Occipital lobe (tissue), 3 donors: ENCODE measurements at places on chromosomes 16 and 17. TPM values are rescaled to one million over a fixed set of nuclear protein-coding genes. Genes with fewer than 3 reads are reported as not detected.

DNA sequence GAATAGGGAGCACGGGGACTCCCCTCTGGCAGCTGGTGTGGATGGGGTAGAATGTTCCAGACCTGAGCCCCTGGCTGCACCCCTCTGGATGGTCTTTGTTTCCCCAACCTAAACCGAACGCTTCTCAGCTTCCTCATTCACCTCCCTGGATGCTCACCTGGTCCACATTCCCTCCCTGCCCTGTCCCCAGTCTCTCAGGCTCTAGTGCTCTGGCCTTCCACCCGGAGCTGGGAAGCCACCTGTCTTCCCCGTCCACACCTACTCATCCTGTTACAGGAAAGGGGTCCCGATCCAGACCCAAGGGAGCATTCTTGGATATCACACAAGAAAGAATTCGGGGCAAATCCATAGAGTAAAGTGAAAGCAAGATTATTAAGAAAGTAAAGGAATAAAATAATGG, 73.5 kb downstream of the CYLD start:
- DNase-seq: no peak

GRCh38 chr17:40432864-40433528, 10.3 kb upstream of the IGFBP4 start:
- DNase-seq: no peak

GRCh38 chr16:1745181-1745899, 26.0 kb downstream of the NME3 start:
- no peak for DNase-seq

DNA sequence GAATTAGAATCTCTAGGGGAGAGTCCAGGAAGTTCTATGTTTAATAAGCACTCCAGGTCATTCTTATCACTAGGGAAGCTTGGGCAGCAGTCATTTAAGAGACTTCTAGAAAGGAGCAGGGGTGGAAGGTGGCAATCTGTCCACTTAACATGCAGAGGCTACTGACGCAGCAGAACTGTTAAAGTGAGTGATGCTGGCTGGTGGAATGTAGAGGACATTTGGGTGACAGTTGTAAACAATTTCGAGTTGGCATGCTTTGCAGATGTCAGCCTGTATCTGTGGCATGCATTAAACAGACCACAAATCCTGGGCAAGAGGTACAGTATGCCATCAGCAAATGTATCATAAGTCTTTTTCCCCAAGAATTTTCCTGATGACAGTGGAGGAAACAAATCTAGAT, 40.5 kb upstream of the HS3ST3A1 start:
- no peak for DNase-seq

- no peak for DNase-seq
These were observed 1.1 kb downstream of the VAT1 start for GRCh38 chr17:43020789-43021740.

DNA sequence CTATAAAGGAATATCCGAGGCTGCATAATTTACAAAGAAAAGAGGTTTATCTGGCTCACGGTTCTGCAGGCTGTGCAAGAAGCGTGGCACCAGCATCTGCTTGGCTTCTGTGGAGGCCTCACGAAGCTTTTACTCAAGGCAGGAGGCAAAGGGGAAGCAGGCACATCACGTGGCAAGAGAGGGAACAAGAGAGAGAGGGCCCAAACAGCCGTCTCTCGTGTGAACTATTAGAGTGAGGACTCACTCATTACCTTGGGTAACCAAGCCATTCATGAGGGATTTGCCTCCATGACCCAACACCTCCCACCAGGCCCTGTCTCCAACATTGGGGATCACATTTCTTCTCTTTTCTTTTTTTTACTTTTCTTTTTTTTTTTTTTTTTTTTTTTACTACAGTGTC, 7.5 kb upstream of the ALKBH5 start:
- DNase-seq: no peak

DNA sequence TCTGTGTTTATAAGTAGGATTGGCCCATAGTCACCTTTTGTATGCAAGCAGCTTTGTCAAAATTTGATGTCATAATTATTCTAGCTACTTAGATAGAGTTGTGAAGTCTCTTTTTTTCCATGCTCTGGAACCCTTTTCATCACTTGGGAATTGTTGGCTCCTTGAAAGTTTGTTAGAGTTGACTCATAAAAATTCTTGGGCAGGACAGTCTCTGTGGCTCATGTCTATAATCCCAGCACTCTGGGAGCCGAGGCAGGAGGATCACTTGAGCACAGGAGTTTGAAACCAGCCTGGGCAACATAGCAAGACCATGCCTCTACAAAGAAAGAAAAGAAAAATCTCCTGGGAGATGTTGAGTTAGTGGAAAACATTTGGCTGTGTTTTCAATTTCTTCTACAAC, 45.7 kb upstream of the MRC2 start:
- no peak for DNase-seq

- DNase-seq: no peak
These were observed 2.5 kb upstream of the FAM20A start for GRCh38 chr17:68603656-68604055.

- no peak for DNase-seq
These were observed 10.1 kb upstream of the STAC2 start for GRCh38 chr17:39235555-39236449.

GRCh38 chr16:6751191-6751590, 581.5 kb upstream of the RBFOX1 start:
- DNase-seq: no peak

- DNase-seq: no peak
These were observed 973 bp upstream of the IL4R start for GRCh38 chr16:27312580-27313421.

DNA sequence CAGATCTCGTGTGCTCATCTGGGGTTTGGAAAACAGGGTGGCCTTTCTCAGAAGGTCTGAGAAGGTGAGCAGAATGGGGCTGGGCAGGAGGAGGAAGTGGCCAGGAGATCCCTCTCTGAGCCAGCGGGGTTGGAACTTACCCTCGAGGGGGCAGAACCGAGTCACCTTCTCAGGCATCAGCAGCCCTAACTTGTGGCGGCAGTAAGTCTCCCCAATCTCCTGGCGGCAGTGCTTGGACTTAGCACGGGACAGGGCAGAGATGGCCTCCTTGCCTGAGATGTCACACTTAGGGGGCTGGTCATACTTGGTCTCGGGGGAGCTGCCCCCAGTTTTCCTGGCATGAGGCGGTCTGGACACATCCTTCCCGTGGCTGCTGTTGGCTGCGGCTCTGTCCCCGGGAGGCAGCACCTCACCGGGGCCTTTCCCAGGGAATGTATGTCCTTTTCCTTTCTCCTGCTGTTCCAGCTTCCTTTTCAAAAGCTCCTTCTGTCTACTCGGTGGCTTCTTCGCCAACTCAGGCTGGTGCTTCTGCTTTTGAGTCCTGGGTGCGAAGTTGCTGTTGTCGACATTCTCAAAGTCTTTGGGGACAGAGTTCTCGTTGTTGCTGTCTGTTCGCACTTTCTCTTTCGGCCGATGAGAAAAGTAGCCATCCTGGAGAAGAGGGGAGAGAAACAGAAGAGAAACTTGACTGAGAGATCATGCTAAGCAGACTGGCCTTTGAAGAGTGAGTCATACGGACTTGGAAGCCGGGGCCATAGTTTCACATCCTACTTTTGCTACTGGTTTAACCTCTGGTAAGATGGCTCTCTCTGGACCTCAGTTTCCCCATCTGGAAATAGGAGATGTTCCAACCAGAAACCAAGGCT, 211.7 kb downstream of the XYLT1 start:
- no peak for DNase-seq

GRCh38 chr17:41184480-41184961, at the start of gene KRTAP4-1:
KRTAP4-1 (minus strand) TSS chr17:41184911; CDS start chr17:41184854, 57 bp downstream.
- no peak for DNase-seq

DNA sequence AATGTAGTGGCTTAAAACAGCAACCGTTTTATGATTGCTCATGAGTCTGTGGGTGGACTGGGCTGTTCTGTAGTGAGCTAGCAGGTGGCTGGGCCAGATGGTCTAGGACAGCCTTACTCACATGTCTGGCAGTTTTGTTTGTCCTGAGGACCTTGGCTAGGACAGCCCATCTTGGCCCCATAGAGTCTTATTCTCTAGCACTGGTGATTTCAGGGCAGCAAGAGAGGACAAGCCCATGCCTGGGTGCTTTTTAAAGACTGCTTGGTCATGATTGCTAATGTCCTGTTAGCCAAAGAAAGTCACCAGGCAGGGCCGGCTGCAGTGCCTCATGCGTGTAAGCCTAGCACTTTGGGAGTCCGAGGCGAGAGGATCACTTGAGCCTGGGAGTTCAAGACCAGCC, 139.8 kb downstream of the KATNIP start:
- peak; percentile 44 for DNase-seq

DNA sequence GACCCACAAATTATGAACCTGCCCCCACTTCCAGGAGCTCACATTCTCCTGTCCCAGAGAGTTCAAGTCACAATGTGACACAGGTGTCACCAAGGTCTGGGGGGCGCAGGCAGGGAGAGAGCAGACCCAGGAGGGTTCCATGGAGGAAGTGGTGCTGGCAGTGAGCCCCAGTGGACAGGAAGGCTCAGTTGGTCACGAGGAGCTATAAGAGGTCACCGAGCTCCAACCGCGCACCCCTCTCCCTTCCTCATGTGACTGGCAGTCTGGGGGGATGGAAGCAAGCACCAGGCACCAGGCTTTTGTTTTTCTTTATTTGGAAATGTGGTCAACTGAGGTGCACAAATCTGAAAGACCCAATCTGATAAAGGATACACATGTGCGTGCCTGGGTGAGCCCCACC, 2.5 kb downstream of the ITGAD start:
- DNase-seq: no peak

- DNase-seq: no peak
These were observed 179.1 kb upstream of the CHMP6 start for GRCh38 chr17:80812362-80813088.

DNA sequence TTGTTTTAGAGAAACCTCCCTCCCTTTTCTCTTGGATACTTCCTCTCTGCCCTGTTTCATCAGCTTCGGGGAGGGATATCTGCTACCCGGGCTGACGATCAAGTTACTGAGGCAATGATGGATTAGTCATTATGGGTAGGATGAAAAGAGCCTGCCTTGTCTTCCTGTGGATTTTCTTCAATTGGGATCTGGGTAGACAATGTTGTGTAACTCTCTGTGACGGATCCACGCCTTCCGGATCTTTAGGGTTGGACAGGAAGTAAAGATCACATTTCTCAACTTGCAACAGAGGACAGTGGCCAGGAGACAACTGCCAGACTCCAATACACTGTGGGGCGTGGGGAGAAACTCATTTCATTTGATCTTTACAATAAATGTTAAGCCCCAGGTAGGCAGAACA, 11.3 kb upstream of the CHST6 start:
- DNase-seq: no peak

- DNase-seq: no peak
These were observed 56.0 kb upstream of the ENPP7 start for GRCh38 chr17:79674506-79675412.

- peak; percentile 60 for DNase-seq
These were observed 29.9 kb downstream of the BAIAP2 start for GRCh38 chr17:81064678-81065475.

DNA sequence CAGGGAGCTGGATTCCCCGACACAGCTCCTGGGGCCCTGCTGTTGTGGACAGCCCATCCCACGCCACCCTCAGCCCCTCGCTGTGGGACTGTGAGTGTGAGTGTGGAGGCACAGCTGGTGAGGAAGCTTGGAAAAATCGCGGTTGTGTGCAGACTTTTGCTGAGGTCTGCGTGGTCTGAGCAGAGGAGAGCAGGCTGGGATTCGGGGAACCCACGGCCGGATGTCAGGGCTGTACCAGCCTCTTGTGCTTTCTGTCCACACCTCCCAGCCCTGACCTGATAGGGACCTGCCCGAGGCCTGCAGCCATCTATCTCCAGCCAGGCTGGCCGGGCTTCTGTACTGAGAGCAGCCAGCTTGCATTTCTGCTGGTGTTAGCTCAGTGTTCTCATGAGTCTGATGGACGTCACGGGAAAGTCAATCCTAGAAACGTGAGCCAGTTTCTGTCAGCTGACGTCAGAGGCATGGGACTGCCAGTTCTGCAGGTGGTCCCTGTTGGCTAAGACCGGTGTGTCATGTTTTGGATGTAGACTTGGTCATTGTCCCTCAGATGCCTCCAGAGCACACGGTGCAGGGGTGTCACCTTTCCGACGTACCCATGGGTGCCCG, 72.8 kb upstream of the ZNF750 start:
- no peak for DNase-seq

DNA sequence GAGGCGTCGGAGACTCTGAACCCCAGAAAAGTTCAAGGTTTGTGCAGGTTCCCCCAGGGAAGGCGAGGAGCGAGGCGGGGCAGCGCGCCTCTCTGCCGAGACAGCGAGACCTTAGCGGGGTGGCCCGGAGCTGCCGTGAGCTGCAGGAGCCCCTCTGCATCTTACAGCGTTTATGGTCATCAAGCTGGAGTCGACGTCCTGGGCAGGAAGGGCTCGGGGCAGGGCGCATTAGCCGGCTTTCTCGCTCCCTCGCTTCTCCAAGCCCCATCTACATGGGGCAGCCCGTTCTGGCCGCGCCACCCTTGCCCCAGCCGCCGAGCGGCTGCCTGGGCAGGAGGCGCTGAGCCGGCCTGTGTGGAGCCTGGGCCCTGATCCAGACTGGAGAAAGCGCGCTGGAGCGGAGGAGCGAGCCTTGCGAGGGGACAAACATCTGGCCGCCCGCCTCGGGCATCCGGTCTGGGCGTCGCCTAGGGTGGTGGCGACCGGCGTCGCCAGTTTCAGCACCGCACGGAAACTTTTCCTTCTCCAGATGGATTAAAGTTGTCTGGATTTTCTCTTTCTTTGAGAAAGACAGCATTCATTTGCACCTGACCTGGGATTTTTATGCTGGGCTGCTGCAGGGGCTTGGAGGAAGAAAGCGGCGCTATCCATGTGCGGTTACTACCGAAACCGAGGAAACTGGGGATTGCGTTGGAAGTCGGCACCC, 750 bp downstream of the TMEM132E start:
- peak; percentile 29 for DNase-seq

DNA sequence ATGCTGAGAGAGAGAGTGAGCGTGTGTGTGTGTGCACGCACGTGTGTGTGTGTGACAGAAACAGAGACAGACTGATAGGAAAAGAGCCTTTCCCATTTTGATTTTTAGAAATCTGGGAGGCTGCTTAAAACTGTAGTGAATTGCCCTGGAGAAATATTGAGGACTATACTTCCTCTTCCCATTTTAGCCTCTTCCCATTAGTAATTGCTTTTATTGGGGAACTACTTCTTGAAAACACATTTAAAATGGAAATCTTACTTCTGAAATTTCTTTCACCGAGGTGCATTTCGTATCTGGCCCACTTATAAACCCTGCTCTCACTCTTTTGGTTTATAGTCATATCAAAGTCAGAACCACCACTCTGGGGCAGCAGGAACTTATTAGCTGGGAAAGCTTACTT, 47.1 kb downstream of the NUP93 start:
- DNase-seq: no peak

GRCh38 chr17:70517816-70518215, 348.5 kb downstream of the KCNJ2 start:
- DNase-seq: no peak

- DNase-seq: no peak
These were observed 132.0 kb downstream of the COPRS start for GRCh38 chr17:31726980-31727427.

TBX2 gene
- total RNA-seq: 0.47 TPM

CTF1 gene
- total RNA-seq: not detected

GPRC5B gene
- 39.3 TPM for total RNA-seq

CLTC gene
- 306 TPM for total RNA-seq

NAGS gene
- 0.78 TPM for total RNA-seq

SLC22A31 gene
- total RNA-seq: not detected

OR1A1 gene
- total RNA-seq: not detected

CACNA1G gene
- 20.1 TPM for total RNA-seq

ACSM3 gene
- total RNA-seq: 0.47 TPM

EPX gene
- total RNA-seq: not detected

MEIOC gene
- 0.47 TPM for total RNA-seq

ENGASE gene
- total RNA-seq: 5.8 TPM
